ENCODE measurements at places on chromosomes 2 and 18.

- DNase-seq: no peak
Measured at GRCh38 chr2:191696966-191697365, 19.0 kb downstream of the NABP1 start.

- no peak for DNase-seq
Measured at GRCh38 chr18:36127836-36128529, 1.2 kb downstream of the SLC39A6 start.

- DNase-seq: no peak
Measured at GRCh38 chr2:122634920-122635319, 879.5 kb downstream of the TSN start.

GRCh38 chr2:45778720-45779171, 127.3 kb downstream of the PRKCE start:
- peak; percentile 37 for DNase-seq

DNA sequence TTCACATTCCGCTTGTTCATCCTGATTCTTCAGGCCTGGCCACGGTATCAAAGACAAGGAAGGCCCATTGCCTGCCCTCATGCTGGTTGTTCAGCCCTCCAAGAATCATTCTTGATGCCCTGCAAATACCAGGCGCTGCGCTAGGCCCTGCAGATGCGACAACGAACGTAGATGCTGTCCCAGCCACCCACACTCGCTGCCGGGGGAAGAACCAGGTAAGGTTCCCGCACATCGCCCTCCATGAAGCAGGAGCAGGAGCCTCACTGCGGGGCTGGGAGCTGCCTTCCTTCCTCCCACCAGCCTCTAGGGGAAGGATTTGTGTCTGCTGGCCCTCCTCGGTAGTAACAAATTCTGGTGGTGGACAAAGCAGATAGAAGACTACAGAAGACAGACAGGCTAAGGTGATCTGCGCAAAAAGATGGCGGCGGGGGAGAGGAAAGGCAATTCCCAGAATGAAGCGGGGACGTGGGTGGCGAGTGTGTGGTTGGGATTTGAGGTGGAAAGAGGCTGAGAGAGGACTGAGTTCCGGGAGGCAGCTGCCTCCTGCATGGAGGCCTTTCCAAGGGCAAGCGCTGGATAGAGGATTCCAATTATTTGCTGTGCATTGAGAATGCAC, 19.8 kb upstream of the GPR55 start:
- DNase-seq: no peak

GRCh38 chr2:48870942-48871341, 115.4 kb upstream of the LHCGR start:
- DNase-seq: no peak

- no peak for DNase-seq
Measured at GRCh38 chr2:34029073-34029472, 430.0 kb upstream of the FAM98A start.

- DNase-seq: no peak
Measured at GRCh38 chr2:238166391-238167343, 7.9 kb downstream of the ERFE start.

GRCh38 chr2:69718338-69718965, 23.5 kb upstream of the ANXA4 start:
- no peak for DNase-seq

DNA sequence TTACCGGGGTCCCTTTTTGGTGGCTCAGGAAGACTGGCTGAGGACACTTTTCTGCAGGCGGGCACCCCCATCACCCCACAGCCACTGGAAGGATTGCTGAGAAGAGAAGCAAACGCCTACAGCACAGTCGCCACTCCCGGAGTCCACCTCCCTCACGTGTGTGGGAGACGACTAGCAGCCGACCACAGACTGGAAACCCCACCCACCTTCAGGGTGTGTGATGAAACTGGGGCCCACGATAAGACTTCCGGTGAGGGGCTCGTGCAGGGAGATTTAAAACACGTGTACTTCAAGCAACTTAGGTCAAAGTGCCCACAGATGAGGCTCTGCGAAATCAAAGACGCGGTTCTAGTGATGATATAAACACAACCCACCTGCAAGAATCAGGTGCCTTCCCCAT, 26.3 kb downstream of the MBP start:
- peak; percentile 58 for DNase-seq

GRCh38 chr18:43160509-43160908, 45.0 kb upstream of the RIT2 start:
- DNase-seq: no peak

GRCh38 chr2:239399921-239400595, 762 bp downstream of the HDAC4 start:
- DNase-seq: no peak

DNA sequence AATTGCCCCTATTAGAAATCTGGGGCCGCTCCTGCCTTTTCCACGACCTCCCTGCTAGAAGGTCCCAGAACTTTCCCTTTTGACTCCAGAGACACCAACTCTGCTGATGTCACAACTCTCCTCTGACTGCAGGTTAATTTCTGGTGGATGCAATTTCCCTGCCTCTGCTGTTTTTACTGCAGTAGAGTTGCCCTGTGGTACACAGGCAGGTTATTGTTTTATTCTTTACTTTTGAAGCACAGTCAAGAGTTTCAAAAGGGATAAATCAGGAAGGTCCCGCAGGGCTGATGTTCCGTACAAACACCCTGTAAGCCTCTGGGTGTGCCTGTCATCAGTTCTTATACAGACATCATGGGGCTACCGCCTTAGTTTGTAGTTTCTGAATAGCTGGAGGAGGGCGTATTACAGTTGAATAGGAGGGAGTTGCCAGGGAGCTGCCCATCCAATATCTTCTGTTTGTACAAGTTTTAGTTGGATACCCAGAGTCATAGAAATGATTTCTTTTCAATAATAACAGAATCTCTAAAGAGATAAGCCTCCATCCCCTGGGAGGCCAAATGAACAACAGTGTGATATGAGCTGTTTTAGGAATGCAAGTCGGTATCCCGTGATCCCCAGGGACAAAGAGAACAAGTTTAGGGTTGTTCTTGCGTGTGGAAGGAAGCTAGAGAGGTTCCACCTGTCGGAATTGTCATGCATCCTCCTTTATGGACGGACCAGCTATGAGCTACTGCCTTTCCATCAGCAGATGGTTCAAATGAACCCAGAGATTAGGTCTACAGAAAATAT, 108.4 kb upstream of the COPS8 start:
- DNase-seq: no peak

- DNase-seq: no peak
Measured at GRCh38 chr2:188235364-188235763, 56.3 kb upstream of the GULP1 start.

DNA sequence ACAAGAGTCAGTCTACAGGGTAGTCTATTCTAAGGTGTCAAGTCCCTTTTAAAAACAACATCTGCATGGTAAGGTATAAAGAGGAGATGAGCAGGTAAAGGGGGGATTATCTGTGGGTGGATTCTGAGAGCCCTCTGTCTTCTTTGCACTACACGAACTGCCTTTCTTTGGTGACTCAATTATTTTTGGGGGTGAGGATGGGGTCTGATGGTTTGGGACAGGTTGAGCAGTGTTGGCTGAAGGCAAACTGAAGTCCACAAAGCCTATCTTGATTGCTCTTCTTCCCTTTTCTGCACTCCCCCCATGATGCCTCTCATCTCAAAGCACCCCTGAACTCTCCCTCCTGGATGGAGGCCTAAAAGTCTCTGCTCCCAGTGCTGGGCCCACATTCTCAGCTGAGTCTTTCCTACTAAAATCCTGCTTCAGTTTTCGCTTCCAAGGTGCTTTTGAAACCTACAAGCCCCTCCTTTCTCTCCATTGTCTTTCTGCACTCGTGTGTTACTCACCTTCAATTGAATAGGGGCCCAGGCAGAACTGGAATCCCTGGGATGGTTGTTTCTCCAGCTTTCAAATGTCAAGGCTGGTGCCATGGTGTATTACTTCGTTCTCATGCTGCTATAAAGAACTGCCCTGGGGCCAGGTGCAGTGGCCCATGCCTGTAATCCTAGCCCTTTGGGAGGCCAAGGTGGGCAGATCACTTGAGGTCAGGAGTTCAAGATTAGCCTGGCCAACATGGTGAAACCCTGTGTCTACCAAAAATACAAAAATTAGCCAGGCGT, 64.3 kb downstream of the PRKCE start:
- DNase-seq: no peak

DNA sequence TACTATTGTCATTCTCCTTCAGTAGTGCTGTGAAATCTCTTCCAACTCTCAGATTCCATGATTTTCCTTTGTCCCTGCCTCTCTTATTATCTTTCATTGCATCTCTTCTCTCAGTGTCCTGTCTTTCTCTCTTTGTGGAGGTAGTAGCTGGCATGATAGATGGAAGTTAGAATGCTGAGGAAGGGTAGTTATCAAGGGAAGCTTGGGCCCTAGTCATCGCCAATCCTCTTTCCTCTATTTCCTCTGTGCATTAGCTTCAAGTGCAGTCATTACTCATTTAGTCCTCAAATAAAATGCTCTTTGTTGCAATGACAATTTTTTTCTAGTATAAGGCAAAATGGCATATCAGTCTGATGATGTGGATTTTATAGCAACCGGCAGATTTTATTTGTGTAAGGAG, 207.7 kb downstream of the CAMKMT start:
- no peak for DNase-seq

DNA sequence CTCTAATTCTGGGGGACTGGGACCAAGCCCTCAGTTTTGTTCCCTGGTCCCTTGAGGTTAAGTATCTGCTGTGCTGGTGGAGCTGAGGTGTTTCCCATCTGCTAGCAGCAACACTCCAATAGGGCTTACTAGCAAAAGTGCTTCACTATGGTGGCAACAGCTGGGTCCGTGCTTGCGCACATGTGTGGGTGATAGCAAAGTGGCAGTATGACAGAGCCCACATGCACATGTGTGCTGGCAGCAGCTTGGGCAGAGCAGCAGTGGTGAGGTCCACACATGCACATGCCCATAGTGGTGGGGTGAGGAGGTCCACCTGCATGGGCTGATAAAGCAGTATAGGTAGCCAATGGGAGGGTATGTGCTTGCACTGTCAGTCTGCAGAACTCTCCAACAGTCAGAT, 1723.7 kb downstream of the SUCLG1 start:
- no peak for DNase-seq

DNA sequence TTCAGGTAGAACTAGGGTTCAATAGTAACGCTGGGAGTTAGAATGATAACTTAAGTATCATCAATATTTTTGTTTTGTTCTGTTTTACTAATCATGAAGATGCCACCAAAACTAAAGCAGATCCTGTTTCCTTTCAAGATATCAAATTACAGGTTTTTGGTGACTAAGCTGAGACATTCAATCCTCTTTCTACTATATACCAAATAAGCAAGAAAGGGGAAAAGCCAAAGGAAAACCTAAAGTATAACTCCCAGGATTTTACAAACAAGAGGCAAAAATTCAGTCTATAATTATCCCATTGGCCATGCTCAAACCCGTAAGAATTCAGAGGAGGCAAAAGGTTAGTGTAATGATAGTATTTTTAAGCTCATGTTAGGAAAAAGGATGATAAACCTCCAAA, 175.2 kb upstream of the CCDC150 start:
- no peak for DNase-seq

GRCh38 chr2:165109915-165110314, 93.9 kb downstream of the SCN3A start:
- no peak for DNase-seq

DNA sequence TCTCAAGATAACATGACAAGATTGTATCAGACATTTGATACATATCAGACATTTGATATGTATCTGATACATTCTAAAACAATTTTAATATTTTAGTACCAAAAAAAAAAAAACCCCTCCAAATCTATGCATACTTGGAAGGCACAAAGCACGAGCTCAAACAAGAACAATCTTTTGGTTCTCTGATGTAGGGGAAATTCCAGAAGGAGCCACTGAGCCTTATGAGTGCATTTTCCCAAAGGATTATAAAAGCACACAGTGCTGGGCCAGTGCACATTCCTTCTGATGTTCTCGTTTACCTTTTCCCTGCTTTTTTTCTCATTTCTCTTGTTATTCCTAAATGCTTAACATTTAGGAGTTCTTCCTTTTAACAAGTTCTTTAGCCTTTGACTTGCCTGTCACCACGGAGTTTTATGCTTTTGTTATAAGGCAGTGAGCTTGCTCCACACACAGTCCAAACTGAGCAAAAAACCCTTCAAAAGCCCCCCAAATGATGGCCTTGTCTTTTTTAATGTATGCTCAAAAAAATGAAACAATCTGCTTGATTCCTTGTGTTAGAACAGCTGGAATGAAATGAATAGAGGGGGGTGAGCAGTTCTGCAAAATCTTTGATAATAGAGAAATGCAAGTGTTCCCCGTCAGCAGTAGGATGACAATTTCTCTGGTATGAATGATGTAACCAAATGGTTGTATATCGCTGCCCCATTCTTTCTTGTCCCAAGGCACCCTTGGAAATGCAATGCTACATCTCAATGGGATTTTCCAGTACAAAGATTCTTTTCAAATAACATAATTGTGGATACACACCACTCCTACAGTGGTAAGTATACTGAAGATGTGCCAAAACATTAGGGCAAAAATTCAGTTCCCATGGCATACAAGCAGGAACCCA, 597.2 kb upstream of the ZEB2 start:
- no peak for DNase-seq

DNA sequence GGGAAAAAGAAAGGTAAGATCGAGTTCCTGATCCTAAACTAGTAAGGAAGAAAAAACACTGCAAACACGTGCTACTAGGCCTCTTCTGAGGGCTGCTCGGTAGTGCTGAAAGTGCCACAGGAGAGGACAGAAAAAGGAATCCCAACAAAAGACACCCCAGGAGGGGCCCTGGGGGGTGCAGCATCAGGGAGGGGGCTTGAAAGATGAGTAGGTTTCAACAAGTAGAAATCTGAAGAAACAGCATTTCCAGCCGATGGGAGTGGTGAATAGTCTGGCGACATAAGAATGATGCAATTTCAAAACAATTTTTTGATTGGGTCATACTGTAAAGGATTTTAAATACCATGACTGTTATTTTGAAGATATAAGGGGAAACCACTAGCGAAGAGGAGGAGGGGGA, 98.6 kb downstream of the NOL10 start:
- no peak for DNase-seq

DNA sequence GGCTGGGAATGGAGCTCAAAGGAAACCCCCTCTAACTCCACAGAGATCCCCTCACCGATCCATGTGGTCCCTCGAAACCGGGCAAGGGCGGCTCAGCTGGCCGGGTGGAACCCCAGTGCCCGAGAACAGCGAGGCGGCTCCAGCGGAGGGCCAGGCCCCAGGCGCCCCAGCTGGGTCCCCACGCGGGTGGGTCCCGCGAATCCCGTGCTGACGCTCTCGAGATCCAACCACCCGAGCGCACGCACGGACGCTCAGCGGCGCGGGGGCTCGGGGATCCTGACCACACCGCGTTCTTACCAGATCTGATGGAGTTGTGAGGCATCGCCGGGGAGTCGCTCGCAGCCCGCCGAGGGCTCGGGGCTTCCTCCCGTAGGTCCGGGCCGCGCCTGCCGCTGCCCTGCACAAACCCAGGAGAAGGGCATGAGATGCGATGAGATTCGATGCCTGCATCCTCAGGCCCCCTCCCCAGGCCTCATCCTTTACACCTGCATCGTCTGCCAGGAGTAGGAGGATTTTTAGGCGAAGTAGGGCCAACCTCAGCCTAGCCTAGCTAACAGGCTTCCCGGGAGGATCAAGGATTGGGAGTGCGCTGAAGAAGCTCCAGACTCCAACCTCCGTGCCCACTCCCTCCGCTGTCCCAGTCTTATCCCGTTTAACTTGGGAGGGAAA, 514 bp downstream of the PAX8 start:
- no peak for DNase-seq
